ENCODE measurements at places on chromosomes 13 and 19. TPM values are rescaled to one million over a fixed set of nuclear protein-coding genes. Genes with fewer than 3 reads are reported as not detected.

Gene ZNF724
- 4.0 TPM for total RNA-seq

Gene CBARP
- 0.81 TPM for total RNA-seq

Gene PROZ
- not detected for total RNA-seq

Gene KLK6
- total RNA-seq, result not detected

Gene ZBTB45
- 6.9 TPM for total RNA-seq

Gene ALKBH7
- 27.5 TPM for total RNA-seq

Gene ZNF91
- 6.3 TPM for total RNA-seq

Gene TNFSF11
- total RNA-seq, result not detected

Gene SERTAD3
- total RNA-seq, result 19.4 TPM

Gene ATP12A
- total RNA-seq, result not detected

Gene PET100
- 25.8 TPM for total RNA-seq

Gene SPRED3
- total RNA-seq, result 1.8 TPM

Gene DYRK1B
- total RNA-seq, result 10.0 TPM

Gene PALM
- total RNA-seq, result 65.8 TPM

Gene CYP2A7
- not detected for total RNA-seq

Gene SHC2
- total RNA-seq, result 1.8 TPM

Gene RXFP2
- not detected for total RNA-seq

Gene ZNF729
- total RNA-seq, result not detected

Gene C19orf67
- not detected for total RNA-seq

Gene TMC4
- total RNA-seq, result 0.19 TPM

Gene CNN1
- 0.63 TPM for total RNA-seq

Gene COX7A1
- total RNA-seq, result 27.5 TPM
